ENCODE measurements at places on chromosomes 1 and 21. TPM values are rescaled to one million over a fixed set of nuclear protein-coding genes. Genes with fewer than 3 reads are reported as not detected.

- DNase-seq, result no peak
These were observed 116.7 kb upstream of the GRIK3 start for GRCh38 chr1:37150986-37151385.

DNA sequence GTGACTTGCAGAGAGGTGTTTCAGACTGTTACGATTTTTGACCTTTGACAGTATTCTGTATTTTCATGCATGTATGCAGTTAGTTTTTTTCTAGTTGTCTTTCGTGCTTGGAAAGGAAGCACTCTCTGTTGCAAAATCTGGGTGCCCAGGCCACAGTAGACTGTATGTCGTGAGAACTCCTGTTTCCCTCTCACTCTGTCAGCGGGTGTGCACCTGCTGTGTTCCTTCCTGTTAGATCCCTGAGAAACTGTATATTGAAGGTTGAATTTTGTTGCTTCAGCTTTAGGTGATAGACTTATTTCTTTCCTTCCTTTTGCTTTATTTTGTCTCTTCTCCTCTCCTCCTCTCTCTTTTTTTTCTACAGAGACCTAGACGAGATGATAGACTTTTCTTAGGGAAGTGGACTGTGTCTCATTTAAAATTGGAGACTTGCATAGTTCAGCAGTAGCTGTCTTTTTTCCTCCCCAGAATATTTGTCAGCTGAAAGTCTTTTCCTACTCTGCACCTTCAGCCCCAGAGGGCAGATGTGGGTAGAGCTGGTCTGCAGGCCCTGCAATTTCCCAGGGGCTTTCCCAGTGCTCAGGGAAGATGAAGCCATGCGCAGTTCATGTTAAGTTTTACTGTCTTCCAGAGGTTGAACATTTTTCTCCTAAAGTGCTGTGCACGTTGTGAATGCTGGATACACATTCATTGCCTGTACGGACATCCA is 1.4 kb downstream of the TRAPPC10 start:
- no peak for DNase-seq

DNA sequence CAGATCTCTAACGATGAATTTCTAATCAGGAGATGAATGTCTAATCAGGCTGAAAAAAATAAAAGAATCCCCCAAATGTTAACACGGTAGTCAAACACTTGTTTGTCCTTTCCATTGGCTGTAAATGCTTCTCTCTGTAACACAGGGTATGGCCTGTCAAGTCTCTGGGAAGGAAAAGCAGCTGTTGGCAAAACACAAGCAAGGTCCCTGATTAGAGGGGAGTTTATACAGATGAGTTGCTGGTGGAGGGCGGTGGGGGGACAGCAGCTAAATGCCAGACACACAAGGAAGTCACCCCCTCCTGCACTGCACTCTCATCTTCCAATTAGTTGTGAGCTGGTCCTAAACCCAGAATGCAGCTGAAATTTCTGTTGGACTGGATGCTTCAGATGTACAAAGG is 51.0 kb downstream of the PGBD5 start:
- DNase-seq, result no peak

The LIN28A gene
- total RNA-seq, result not detected

The DNAJC6 gene
- total RNA-seq, result 15.4 TPM

The ZFP69 gene
- total RNA-seq, result 2.3 TPM

The LCE3A gene
- total RNA-seq, result not detected

- DNase-seq, result no peak
These were observed 65.0 kb downstream of the KCNH1 start for GRCh38 chr1:211068976-211069375.

- no peak for DNase-seq
These were observed 15.4 kb downstream of the PKP1 start for GRCh38 chr1:201298396-201299381.

DNA sequence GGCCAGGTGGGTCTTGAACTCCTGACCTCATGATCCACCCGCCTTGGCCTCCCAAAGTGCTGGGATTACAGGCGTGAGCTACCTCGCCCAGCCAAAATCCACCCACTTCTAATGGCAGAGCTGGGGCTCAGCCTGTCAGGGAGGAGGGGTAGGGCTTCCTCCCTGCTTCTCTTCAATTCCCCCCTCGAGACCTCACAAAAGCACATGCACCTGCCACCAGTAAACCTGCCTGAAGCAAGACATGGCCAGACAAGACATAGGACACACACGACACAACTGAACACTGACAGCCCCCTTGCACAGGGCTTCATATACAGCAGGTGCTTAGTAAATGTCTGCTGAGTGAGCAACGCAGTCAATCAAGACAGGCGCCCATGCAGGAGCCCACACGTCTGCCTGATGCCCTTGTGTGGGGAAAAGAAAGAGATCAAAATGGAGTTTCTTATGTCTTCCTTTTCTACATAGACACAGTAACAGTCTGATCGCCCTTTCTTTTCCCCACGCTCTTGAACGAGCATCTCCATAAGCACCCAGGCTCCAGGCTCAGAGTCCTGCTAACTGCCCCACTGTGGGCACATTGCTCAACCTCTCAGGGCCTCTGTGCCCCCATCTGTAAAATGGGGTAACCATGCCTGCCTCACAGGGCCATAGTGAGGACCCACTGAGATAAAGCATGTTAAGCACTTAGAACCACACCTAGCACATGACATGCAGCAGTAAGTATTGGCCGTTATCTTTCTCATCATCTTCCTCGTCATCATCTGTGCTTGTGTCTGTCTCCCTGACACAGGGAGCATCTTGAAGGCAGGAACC is 8.8 kb downstream of the SDC3 start:
- no peak for DNase-seq

DNA sequence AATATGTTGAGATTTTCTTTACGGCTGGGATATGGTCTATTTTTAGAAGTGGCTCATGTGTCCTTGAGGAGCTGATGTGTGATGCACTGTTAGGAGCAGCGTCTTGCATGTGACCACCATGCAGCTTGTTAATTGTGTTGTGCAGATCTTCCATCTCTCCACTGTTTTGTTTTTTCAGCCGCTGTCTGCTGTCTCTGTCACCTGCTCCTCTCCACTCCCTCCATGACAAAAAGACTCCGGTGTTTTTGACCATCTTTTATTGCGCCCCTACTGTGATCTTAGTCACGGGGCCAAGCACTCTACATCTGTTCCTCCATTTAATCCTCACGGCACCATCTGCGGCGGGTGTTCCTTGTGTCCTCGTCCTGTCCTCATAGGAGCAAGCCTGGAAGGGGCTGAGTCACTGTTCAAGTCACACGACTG is 51.8 kb downstream of the ADARB1 start:
- no peak for DNase-seq

DNA sequence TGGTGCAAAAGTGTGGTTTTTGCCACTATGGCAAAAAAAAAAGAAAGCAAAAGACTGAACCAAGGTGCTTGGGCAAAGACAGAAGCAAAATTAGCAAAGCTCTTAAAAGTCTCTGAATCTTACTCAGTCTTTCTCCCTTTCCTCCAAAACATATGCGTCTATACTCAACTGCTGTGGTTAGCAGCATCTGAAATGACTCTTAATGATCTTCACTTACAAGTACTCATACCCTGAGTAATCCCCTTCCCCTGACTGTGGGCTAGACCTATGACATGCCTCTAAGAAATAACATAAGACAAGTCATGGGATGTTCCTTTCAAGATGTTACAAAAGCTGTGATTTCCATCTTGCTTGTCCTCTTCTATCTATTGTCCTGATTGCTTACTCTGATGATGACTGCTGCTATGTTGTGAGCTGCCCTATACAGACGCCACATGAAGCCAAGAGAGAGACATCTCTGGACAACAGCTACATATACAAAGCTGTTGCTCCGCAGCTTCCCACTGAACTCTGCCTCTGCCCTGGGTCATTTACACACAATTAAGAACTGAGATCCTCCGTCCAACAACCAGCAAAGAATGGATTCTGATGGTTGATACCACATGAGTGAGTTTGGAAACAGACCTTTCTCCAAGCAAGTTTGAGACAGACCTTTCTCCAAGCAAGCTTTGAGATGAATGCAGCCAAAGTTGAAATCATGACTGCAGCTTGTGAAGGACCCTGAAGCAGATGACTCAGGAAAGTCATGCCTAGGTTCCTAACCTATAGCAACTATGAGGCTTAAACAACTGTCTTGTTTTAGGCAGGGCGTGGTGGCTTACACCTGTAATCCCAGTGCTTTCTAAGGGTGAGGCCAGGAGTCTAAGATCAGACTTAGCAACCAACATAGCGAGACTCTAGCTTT is 55.2 kb downstream of the PUM1 start:
- no peak for DNase-seq

DNA sequence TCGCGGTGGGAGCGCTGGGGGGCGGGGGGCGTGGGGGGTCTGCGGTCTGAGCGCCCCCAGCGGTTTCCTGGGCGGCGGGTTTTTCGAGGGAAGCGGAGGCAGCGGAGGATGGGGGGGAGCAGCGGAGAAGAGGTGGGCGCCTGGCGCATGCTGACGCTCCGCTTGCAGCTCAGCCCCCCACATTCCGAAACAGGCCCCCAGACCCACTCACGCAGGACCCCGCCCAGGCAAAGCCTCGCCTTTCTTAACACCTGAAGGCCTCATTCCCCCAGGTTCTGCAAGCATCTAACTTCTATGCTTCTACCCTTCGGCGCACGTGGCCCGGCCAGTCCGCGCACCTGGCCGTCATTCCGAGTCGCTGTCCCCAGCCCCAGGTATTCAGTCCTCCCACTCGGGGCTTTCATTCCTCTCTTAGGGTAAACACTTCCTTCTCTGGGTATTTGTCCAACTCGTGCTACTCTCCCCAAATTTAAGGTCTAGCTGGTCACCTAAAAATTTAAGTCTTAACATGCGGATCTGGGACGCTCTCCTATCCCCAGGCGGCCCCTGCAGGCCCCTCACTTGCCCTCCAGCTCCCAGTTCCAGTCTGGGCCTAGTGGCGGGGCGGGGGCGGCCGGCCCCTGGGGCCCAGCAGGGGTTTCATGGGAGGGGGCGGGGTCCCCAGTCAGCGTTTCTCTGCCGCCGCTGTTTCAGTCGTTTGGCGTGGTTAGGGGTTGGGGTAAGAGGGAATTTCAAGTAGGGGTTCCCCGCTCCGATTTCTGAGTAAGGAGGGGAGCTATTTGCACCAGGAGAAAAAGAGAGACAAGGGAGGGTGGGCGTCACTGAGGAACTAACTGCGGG is 2.8 kb upstream of the ZBTB7B start:
- DNase-seq, result no peak

The AIRE gene
- not detected for total RNA-seq

- no peak for DNase-seq
These were observed 36.4 kb downstream of the EPHA2 start for GRCh38 chr1:16119504-16119903.

Data from left cardiac atrium (tissue), 4 donors.